ENCODE measurements at places on chromosomes 12 and 14. TPM values are rescaled to one million over a fixed set of nuclear protein-coding genes. Genes with fewer than 3 reads are reported as not detected.
A peak's percentile ranks its signal among the peaks of the same experiment; 100 is the strongest.

- DNase-seq = no peak
Measured at GRCh38 chr14:95293449-95293848, 26.3 kb downstream of the CLMN start.

DNA sequence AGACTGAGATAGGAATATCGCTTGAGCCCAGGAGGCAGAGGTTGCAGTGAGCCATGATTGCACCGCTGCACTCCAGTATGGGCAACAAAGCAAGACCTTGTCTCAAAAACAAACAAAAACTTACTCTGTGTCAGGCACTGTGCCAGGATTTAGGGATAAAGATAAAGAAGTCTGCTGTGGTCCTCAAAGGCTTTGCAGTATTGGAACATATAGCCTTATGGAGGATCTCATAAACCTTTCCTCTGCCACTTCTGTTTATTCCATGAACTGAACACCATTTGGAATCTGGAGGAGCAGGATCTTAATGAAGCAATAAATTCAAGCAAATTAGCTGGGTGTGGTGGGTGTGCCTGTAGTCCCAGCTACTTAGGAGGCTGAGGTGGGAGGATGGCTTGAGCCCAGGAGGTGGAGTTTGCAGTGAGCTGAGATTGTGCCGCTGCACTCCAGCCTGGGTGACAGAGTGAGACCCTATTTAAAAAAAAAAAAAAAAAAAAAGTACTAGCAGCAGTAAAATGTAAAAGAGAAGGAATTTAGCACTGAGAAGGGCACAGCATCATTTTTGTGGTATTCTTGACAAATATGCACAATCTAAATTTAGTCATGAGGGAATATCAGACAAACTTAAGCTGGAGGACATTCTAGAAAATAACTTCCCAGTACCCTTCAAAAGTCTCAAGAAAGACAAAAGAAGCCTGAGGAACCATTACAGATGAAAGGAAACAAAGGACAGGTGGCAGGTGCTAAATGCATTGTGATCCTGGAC is 27.1 kb downstream of the BMAL2 start:
- no peak for DNase-seq

- peak; percentile 95 for DNase-seq
Measured at GRCh38 chr12:85036234-85036707, at the start of the genes LRRIQ1 and TSPAN19. TSS of gene LRRIQ1 (plus strand) at chr12:85036351. CDS start at chr12:85038177, 1,826 bp downstream. TSS of gene TSPAN19 (minus strand) at chr12:85036277. CDS start at chr12:85029946, 6,331 bp downstream.

DNA sequence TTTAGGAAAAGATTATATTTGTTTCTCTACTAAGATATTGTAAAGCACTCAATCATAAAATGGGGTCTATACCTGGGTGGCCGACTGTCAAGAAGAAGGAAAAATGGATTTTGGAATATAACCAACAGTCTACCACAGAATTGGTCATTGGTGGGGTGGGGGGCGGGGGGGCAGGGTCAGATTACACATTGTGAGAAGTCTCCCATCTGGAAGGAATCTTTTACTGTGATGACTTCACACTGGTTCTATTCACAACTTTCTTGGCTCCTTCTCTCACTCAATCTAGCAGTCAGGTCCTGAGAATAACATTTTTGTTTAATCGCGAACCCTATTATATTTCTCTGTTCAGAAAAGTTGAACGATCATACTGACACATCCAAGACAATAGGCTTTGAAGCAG is 8.7 kb upstream of the CLEC4E start:
- no peak for DNase-seq

DNA sequence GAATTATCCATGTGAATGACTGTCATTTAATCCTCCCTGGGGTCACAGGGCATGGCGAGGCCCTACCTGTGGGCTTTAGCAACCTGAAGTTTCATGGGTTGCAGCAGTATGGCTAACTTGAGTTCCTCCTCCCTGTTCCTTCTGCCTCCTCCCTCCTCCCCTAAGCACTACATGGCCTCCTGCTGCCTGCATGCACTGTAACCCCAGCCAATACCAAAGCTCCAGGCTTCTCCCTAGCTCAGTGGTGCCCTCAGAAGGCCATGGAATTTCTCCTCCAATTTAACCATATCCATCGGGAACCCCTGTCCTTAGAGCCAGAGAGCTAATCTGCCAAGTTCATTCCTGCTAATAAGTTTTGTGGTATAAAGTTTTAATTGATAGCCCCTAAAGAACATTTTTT is 95.1 kb downstream of the NT5DC3 start:
- no peak for DNase-seq

GRCh38 chr14:29865299-29865698 is 62.3 kb downstream of the PRKD1 start:
- DNase-seq = no peak

- DNase-seq = peak; percentile 72
Measured at GRCh38 chr12:90854136-90854689, 100.8 kb downstream of the CCER1 start.

GRCh38 chr12:123120452-123121166 is 30.3 kb downstream of the PITPNM2 start:
- no peak for DNase-seq

DNA sequence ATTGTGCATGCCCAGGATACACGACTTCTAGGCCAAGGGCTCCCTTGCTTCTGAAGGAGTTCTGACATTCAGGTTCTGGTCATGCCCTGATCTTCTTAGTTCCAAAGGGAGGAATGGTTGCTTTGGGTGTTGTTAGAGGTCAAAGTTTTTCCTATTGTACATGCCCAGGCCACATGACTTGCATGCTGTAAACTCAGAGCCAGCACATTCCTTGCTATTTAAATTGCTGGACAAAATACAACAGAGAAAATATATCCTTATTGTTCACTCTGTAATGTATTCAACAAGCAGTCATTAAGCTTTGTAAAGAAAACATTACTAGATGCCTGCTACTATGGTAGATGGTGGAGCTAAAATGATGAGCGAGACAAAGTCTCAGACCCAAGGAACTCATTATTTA is 71.2 kb upstream of the COCH start:
- no peak for DNase-seq

Gene NTN4
- 47.9 TPM for total RNA-seq

Gene CCDC88C
- 29.8 TPM for total RNA-seq

Measured in tongue (tissue), 3 donors.